Activated T-helper 1 cell treated with Interleukin-2 at 50 U/mL for 16 hours (primary cell): ENCODE measurements at places on chromosomes 7 and 10.

- DNase-seq = no peak
These were observed 124.7 kb downstream of the ELMO1 start for GRCh38 chr7:37323966-37324365.

- peak; percentile 79 for DNase-seq
These were observed 22.7 kb upstream of the FXYD4 start for GRCh38 chr10:43348511-43349312.

- no peak for DNase-seq
These were observed 78.9 kb upstream of the INSYN2A start for GRCh38 chr10:127275272-127275671.

GRCh38 chr10:46006219-46006618, 24.2 kb downstream of the NCOA4 start:
- DNase-seq = no peak

DNA sequence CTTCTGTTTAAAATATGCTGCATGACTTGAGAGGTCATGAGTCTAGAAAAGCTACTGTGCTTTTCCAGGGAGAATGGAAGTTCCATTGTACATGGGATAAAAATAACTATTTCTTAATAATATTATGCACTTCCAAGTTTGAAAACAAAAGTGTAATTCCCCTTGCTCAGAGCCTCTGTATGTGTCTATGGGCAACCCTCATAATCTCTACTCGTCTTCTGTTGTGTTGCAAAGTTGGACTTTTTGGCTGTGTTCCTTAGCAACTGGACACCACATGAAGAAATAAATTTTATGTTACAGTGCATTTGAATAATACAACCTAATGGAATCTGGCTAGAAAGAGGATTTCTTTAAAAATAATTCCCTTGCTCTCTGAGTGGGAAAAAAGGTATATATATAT, 242.6 kb downstream of the TWIST1 start:
- no peak for DNase-seq

- no peak for DNase-seq
These were observed 27.7 kb downstream of the KLRG2 start for GRCh38 chr7:139455789-139456188.
